ENCODE measurements at places on chromosomes 4 and X.

GRCh38 chr4:84496706-84497503, 2.2 kb downstream of the NKX6-1 start:
- no peak for DNase-seq

- no peak for DNase-seq
Observed at GRCh38 chrX:52352551-52352950, 16.3 kb upstream of the XAGE2 start.

DNA sequence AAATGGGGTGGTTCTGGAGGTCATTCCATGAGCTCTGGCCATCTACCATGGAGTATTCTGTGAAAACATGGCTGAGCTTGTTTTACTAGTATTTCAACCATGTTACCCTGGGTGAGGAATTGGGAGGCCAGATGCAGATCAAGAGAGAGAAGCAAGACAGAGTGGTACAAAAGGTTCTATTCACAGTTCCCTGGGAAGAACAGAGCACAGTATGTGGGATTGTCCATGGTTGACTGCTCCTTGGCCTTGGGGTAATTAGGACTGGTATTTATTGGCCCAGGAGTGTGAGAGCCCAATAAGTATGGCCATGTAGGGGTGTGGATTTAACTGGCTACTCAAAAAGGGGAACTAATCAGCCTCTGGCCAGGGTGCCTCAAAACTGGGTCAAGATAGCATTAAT, 239.7 kb upstream of the GATB start:
- no peak for DNase-seq

- DNase-seq, result no peak
Observed at GRCh38 chr4:142085513-142086292, 449.3 kb downstream of the IL15 start.

- DNase-seq, result no peak
Observed at GRCh38 chr4:36426741-36427140, 145.3 kb downstream of the DTHD1 start.

DNA sequence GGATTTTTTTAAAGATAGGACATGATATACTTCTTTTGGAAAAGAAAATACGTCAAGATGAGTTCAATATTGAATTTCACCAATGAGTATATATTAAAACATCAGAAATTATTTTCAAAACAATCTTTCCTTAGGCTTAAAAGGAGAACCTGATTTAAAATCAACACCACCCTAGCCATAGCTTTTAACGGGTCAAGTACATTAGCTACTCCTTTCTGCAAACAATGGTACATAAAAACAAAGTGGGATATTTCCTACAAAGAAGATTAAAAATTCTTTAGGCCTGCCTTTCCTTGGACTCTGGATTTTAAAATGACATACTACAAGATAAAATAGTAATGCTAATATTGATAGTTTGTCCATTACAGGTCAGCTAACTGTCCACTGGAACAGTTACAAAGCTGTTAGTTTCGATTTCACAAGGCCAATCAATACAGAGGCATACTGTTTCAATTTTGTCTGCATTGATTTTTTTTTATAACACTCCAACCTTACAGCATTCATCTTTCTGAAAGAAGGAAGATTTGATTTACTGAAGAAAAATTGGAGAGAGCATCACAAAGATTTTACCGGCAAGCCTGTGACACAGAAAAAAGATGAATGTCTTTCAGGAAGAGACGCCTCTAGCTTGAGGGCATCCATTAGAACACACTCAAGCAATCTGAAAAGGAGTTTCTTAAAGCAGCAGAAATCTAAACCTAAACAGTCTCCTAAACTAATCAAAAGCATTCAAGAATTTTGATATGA, 97.2 kb downstream of the MAB21L2 start:
- no peak for DNase-seq

- DNase-seq, result no peak
Observed at GRCh38 chr4:1576961-1577821, 106.9 kb downstream of the FAM53A start.

GRCh38 chr4:68732653-68733466, 62.4 kb upstream of the UGT2B15 start:
- no peak for DNase-seq

GRCh38 chr4:183374950-183375555, 52.8 kb upstream of the CLDN24 start:
- DNase-seq, result no peak

DNA sequence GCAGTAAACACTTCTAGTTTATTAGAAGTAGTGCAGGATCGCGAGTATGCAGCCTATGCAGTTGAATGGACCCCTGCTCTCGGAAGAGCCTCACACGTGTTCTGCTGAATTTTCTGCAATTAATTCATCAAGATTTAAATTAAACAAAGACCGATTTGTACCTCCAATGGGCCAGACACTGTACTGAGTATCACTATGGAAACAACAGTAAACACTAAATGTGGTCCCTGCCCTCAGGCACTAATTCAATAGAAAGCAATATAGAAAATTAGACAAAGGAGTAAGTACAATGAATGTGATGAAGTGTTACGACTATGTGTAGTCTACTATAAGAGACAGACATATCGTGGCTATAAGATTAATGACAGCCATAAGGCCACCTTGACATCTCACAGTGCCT, 740.3 kb upstream of the FRG1 start:
- no peak for DNase-seq

- DNase-seq, result no peak
Observed at GRCh38 chr4:169922632-169923276, 103.4 kb downstream of the MFAP3L start.

DNA sequence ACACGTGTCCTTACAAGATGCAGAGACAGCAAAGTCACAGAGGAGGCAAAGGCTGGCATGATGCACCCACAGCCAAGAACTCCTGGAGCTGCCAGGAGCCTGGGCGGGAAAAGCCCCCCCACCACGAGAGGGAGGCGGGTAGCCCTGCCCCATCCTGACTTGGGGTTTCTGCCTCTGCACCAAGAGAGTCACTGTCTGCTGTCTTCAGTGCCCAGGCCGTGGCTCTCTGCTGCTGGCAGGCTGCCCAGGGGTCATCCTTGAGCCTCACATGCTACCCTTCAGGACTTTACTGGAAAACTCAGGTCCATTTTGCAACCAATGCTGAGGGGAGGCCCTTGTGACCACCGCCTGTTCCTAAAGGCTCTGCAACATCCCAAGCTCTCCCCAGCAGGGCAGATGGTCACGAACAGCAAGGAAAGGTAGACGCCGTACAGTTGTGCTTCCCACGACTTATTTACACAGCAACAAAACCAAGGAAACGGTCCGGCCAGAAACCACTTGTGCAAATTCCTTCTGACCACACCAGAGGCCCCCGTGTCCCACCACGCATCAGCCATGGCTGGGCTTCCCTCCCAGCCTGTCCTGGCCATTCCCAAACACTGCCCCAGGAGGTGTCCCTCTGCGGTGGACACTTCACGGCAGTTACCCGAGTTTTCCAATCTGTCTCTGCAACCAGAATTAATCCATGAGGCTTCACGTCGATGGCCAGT, 56.9 kb downstream of the ACOX3 start:
- DNase-seq, result no peak

DNA sequence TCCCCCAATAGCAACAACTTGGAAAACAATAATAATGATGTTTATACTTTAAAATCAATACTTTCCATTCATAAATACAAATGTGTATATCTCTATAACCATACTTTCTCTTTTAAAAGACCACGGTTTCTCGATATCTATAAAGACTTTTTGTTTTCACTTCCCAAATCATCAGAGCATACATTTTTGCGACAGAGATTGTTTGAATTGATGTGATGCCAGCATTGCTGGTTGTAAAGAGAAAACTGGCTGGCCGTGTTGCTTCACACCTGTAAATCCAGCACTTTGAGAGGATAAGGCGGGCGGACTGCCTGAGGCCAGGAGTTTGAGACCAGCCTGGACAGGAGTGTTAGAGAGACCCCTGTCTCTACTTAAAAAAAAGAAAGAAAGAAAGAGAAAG, 77.6 kb upstream of the ZNF518B start:
- DNase-seq, result peak; percentile 84

- DNase-seq, result no peak
Observed at GRCh38 chr4:79357365-79357764, 31.5 kb upstream of the NAA11 start.

DNA sequence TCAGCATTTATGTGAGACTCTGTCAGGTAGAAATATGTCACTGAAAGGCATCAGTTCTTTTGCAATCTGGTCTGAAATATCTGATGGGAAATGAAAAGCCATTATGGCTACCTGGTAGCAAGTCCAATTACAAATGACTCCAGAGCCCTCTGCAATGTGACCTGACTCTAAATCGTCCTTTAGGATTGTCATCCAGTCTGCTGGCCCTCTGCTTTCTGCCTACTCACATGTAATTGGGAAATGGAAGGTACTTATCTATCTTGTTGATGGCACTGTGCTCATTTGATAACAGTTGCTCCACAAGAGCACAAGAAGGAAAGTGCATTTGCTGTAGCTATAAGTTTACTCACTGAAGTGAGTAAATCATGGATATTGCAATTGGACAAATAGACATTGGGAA, 799.8 kb downstream of the RAPGEF2 start:
- DNase-seq, result no peak

DNA sequence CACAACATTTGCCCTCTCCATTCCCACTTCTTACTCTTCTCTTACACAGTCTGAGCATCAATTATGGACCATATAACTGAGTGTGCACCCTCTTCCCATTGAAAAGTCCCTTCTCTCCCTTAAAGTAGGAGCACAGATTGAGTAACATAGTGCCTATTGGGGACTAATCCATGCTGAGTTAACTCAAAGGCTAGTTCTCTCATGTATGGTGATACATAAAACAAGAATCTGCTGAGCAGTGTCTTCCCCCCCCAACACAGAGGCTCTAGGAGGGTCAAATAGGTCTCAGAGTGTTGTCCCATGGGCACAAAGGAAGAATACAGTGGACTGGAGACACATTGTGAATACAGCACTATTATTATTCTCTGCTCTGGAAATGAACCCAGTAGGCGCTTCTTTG, 274.6 kb upstream of the BOD1L1 start:
- no peak for DNase-seq

- DNase-seq, result peak; percentile 28
Observed at GRCh38 chr4:45693746-45694145, 430.1 kb downstream of the GABRG1 start.

DNA sequence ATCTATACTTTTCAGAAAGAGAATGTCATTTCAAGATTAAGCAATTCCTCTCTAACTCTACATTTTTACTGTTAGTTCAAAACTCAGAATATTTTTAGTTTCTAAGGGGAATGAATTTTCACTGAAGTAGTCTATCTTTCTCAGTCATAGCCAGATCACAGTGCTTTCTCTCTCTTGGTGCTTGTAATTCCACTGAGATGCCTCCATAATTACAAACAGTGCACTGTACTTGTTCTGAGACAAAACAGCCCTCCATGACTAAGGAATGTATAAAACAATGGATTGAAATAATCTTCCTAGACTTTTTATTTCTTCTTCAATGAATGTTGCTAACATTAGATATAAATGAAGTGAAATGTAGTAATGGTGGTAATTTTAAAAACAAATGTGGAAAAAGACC, 603.2 kb upstream of the FAM241A start:
- DNase-seq, result no peak

GRCh38 chrX:81263059-81263458, 61.2 kb downstream of the SH3BGRL start:
- no peak for DNase-seq

GRCh38 chrX:119688911-119689321, 4.1 kb downstream of the SEPTIN6 start:
- no peak for DNase-seq

DNA sequence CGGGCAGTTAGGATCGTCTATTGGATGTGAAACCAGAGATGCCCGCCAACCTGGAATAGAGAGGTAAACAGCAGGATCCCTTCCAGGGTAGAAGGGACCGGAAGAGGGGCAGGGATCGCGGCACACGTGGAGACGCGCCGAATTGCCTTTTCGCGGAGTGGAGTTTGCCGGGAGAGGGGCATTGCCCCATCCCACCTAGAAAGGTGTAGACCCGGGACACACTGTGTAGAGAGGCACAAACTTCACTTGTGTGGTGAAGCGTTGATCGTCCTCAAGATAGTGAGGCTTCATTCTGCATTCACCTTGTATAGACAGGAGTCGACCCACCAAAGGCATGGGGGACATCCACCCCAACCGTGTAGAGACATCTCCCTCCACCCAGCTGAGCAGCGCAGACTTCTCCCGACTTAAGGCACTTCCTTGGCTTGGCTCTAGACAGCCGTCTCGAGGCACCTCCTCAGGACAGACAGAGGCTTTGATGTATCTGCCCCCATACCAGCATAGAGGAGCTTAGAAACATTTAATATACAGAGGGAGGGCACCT, 410 bp downstream of the GNL3L start:
- DNase-seq, result no peak

- no peak for DNase-seq
Observed at GRCh38 chr4:1873776-1874175, 2.6 kb downstream of the NSD2 start.

DNA sequence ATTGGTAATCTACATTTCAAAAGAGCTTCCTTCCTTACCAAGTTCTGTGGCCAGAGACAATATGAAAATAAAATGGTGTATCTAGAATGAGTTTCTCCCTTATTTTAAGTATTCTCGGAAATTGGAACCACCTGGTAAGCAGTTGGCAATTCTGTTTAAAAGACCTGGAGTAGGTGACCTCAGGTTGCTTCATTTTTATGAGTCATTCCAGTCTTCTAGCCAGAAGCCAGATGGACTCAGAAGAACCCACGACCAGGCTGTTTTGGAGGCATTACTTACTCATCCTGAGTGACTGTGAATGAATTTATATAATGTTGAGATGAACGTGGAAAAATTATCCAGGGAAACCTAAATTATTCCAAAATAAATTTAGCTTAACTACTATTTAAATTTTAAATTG, 9.1 kb downstream of the BMPR1B start:
- DNase-seq, result peak; percentile 71

DNA sequence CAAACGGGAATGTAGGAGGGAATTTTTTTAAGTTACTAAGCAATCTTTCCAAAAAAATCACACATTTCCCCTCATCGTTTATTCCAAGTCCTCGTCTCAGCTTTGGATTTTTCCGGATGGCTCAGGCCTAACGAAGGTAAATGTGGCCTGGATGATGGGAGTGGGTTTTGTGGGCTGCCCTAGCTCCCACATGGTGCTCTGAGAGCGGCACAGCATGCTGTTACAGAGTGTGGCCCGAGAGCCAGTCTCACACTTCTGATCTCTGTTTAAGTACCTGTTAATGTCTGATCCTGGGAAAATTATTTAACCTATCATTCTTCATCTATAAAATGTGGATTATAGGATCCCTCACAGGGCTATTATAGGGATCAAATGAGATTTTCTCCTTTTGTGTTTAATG, 38.2 kb upstream of the ADAM29 start:
- no peak for DNase-seq

DNA sequence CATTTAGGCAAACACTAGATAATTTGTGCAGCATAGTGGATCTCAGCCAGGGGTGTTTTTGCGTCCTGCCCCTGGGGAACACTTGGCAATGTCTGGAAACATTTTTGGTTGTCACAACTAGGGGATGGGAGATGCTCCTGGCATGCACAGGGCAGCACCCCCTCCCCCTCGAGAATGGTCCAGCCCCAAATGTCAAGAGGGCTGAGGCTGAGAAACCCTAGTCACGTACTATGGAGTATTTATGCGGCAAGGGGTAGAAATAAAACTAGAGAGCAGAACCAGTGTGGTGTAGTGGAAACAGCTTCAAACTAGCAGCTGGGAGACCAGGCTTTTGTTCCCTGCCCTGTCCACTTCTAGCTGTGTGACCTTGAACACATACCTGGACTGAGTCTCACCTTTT, 38.2 kb upstream of the CLCN4 start:
- no peak for DNase-seq

- no peak for DNase-seq
Observed at GRCh38 chr4:75530556-75531322, 16.5 kb downstream of the THAP6 start.

Measured in LNCaP clone FGC (cell line).